ENCODE measurements at places on chromosomes 4 and X.

DNA sequence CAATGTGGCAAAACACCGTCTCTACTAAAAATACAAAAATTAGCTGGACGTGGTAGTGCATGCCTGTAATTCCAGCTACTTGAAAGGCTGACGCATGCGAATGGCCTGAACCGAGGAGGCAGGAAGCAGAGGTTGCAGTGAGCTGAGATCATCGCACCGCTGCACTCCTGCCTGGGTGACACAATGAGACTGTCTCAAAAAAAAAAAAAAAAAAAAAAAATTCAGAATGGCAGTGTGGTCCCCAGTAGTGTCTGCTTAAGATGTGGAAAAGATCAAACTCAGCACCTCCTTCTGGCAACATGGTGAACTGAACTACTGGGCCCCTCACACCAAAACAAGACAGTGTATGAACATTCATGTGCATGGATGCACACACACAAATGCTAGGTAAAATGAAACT is 32.2 kb downstream of the SMS start:
- no peak for DNase-seq

GRCh38 chr4:157912212-157912611 is 260.6 kb downstream of the GASK1B start:
- DNase-seq = no peak

- no peak for DNase-seq
These were observed 244.4 kb upstream of the JADE1 start for GRCh38 chr4:128565054-128565453.

GRCh38 chr4:25065431-25065858 is 34.7 kb upstream of the LGI2 start:
- no peak for DNase-seq

GRCh38 chr4:1351854-1352566 is 5.0 kb downstream of the UVSSA start:
- no peak for DNase-seq

- no peak for DNase-seq
These were observed 171.1 kb downstream of the PALLD start for GRCh38 chr4:168667921-168668320.

- DNase-seq = no peak
These were observed 31.0 kb upstream of the HTRA3 start for GRCh38 chr4:8238515-8239053.

DNA sequence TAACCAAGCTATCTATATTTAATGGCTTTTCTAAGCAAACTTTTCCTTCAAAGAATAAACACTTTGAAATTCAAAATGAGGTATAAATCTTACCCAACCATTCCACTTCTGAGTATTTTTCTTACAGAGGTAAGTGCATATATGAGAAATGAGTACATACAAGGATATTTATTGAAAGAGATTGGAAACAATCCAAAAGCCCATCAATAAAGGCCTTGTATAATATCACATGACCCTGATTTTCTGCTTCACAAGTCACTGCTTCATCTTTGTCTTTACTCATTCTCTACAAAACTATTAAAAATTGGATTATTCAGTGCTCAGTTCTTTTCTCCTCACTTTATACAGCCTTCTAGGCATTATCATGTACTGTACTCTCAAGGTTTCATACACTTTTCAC is 91.3 kb downstream of the SRPX start:
- no peak for DNase-seq

- no peak for DNase-seq
These were observed 17.8 kb downstream of the IDS start for GRCh38 chrX:149487292-149487691.

GRCh38 chrX:27953171-27953570 is 28.1 kb downstream of the DCAF8L1 start:
- no peak for DNase-seq

DNA sequence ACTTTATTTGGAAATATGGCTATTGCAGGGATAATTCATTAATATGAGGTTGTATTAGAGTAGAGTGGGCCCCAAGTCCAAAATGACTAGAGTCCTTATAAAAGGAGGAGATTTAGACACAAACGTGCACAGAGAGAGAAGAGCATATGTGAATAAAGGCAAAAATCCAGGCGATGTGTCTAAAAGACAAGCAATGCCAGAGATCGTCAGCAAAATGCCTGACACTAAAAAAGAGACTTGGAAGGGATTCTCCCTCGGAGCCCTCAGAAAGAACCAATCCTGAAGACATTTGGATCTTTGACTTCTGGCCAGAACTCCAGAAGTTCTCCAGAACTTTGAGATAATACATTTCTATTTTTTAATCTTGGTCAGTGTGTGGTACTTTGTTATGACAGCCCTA is 472.1 kb downstream of the NLGN4X start:
- DNase-seq = no peak

DNA sequence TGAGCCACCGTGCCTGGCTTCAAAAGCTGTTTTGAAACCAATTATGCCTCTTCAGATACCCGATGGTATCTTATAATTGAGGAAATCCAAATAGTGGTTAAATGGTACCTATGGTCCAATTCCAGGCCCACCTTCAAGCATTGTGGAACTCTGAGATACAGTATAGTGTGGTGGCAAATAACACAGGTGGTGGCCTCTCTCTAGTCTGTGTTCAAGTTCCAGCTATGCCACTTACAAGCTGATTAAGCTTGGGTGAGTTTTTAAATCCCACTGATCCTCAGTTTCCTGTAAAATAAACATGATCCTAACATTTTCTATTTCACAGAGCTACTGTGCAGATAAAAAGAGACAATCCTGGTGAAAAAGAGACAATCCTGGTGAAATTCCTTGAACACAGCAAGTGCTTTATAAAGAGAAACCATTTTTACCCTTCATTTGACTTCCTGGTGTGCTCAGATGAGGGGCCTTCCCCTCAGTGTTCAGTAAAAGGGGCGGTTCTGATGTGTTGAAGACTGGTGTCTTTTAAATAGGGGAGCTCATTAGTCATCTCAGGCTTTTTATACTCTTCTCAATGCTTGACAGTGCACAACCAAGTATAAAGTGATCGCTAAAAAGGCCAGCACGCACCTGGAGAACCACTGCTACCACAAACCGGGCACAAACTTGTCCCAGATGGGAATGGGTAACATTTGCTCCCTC is 30.8 kb upstream of the CD40LG start:
- DNase-seq = no peak

- peak; percentile 81 for DNase-seq
These were observed 37.1 kb upstream of the HERC6 start for GRCh38 chr4:88341227-88342192.

GRCh38 chr4:53281438-53281837 is 84.4 kb downstream of the SCFD2 start:
- peak; percentile 8 for DNase-seq

DNA sequence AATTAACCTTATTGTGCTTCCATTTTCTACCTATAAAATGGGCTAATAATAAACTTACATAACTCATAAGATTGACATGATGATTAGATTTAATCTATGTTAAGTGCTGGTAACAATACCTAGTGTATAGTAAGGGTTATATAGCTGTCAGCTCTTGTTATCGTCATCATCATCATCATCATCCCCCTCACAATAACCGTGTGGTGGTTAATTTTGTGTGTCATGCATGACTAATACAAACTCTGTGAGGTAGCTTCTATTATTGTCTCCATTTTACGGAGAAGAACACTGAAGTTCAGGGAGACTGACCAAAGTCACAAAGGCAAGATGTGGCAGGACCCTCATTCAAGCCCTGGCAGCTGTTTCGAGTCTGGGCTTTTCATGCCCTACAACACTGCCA is 211.3 kb downstream of the PALLD start:
- DNase-seq = no peak

DNA sequence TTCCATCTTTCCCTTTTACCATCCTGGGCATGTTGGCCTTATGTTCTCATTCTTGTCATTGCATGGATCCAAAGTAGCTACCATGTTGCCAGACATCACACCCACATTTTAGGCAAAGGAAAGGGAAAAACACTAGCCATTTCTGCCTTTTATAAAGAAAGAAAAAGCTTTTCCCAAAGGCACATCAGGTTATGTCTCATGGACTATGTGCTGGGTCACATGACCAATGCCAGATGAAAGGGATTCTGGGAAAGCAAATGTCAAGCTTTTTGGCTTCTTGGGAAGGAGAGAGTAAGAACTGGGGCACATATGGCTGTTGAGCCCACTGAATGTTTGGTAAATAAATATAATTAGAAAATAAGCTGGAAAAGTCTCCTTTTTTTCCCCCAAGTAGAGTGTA is 4.3 kb upstream of the SOD3 start:
- no peak for DNase-seq

- DNase-seq = no peak
These were observed 89.5 kb downstream of the TASL start for GRCh38 chrX:30488092-30488491.

- peak; percentile 83 for DNase-seq
These were observed 413.8 kb downstream of the FAT4 start for GRCh38 chr4:125728568-125728967.

DNA sequence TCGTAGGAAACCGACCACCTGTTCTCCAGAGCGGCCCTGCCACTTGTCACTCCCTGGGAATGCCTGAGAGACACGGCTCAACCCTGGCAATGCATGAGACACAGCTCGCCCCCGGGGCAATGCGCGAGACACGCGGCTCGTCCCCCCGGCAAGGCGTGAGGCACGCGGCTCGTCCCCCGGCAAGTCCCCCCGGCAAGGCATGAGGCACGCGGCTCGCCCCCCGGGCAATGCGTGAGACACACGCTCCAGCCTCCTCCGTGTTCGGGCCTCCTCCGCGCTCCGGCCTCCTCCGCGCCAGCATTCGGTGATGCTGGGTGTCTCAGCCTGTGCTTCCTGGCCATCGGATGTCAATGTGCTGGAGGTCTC is 27.5 kb upstream of the CPLX1 start:
- no peak for DNase-seq

DNA sequence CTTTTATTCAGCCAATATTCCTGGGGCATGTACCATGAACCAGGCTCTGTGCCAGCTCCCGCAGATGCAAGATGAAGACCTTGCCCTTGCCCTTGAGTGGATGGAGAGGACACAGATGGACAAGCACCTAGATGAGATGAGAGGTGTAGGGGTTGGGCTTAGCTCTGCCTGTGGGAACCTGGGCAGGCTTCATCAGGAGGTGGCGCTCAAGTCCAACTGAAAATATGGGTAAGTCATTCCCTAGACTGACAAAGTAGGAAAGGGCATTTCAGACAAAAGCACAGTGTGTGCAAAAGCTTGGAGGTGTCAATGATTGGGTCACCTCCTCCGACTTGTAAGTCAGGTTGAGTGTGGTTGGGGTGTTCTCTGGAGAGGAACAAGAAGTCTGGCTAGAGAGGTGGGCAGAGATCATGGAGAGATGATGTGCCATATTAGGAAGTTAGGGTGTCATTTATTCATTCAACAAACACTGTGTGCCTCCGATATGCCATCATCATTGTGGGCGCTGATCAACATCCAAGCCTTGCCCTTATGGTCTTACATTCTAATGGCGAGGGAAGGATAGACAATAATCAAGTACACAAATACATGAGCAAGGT is 64.6 kb downstream of the ANAPC4 start:
- no peak for DNase-seq

DNA sequence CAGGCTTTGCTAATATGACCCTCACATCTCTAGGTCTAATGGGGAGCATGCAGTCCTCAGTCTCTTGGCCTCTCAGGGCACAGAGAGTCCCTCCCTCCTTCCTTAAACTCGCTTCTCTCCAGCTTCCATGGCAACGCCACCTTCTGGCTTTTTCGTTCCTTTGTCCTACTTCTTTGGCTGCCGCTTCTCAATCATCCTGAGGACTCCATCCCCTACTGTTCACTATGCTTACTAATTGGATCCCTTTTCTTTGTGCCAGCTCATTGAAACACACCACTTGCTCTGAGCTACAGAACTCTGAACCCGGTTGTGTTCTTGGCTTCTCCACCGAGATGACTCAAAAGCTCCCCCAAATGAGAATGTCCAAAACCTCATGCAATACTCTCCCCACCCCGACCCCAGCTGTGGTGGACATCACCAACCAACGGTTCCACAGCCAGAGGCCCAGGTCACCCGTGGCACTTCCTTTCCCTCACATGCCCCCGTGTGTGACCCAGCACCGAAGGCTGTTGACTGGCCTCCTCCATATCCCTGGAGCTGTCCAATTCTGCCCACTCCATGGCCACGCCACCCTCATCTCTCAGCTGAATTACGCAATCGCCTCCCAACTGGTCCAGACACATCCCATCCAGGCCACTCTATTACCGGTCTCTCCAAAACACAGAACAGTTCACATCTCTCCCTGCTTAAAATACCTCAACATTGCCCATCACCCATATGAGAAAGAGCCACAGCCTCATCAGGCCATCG is 34.7 kb downstream of the CRMP1 start:
- DNase-seq = no peak

DNA sequence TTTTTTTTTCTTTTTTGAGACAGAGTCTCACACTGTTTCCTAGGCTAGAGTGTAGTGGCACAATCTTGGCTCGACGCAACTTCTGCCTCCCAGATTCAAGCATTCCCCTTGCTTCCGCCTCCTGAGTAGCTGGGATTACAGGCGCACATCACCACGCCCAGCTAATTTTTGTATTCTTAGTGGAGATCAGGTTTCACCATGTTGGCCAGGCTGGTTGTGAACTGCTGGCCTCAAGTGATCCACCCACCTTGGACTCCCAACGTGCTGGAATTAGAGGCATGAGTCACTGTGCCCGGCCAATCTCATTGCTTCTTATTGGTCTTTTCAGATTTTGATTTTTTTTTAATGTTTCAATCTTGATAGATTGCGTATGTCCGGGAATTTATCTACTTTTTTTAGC is 124.4 kb downstream of the NBDY start:
- DNase-seq = no peak

- DNase-seq = no peak
These were observed 814 bp upstream of the MMAA start for GRCh38 chr4:145618210-145618931.

DNA sequence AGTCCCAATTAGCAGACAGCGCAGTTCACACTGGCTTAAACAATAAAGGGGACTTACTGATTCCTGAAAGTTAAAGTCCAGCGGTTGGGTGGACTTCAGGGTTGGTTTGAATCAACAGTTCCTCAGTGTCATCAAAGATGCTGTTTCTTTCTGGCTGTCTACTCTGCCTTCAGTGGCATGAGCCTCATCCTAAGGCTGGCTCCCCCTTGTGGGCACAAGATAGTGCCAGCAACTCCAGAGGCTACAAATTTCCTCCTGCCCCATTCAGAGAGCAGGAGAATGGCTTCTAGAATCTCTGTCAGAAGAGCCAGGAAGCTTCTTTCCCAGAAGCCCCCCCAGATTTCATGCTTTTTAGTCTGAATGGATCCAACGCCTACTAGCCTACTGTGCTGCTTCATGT is 82.4 kb upstream of the MTM1 start:
- no peak for DNase-seq

GRCh38 chr4:180253419-180253818 is 1989.8 kb upstream of the TENM3 start:
- DNase-seq = no peak

DNA sequence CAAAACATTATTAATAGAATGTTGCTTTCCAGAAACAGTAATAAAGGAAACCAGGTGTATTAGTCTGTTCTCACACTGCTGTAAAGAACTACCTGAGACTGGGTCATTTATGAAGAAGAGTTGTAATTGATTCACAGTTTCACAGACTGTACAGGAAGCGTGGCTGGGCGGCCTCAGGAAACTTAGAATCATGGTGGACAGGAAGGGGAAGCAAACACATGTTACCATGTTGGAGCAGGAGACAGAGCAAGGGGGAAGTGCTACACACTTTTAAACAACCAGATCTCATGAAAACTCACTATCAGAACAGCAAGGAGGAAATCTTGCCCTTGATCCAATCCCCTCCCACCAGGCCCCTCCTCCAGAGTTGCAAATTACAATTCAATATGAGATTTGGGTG is 815.8 kb downstream of the TRIML1 start:
- DNase-seq = no peak

- no peak for DNase-seq
These were observed 4.5 kb downstream of the BST1 start for GRCh38 chr4:15707363-15707715.

GRCh38 chrX:47958761-47959342 is 44.9 kb downstream of the ZNF182 start:
- no peak for DNase-seq

Data from AG09309 (cell line).